ENCODE measurements at places on chromosomes 1 and 21.

DNA sequence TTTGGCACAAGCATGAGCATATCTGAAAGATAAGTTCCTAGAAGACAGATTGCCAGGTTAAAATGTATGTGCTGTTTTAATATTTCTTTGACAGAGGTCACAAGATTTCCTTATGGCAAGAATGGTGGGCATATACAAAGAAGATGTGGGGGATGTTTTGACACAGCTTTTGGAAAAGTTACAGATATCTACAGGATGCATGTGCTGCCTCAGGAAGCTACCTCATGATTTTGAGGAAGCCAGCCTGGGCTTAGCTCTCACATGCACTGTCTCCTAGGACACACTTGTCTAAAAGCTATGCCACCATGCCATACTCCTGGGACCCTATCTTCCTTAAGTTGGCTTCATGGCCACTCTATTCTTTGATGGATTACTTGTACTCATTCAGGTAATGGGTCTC is 99.9 kb downstream of the C1orf94 start:
- no peak for DNase-seq

DNA sequence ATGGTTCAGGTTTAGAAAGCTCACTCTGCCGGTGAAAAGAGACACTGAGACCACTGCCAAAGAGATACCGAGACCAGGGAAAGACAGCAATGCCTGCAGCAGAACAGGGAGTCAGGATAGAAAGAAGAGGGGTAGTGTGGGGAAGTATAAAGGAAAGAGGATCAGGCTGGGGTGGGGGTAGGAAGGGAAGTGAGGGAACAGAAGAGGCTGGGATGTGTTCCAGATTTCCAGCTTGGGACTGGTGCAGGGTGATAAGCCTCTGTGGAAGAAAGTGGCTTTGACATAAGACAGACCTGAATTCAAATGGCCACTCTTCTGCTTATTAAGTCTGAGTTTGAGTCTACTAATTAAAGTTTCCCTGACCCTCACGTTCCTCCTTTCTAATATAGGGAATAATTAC is 105.9 kb downstream of the PIK3R3 start:
- no peak for DNase-seq

DNA sequence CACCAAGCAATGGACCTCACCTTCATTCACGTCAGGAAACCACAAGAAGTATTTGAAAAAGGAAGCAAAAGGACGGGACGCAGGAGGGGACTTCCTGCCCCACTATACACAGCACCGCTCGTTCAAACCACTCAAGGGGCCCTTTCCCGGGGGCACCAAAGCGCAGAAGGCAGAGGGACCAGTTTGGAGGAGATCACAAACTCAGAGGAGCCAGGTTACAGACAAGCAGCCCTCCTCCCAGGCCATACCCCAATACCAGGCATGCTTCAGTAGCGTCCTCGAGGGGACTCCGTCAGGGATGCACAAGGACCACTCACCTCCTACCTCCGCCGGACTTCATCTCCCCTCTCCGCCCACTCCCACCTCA is 685 bp downstream of the CRTC2 start:
- DNase-seq, result peak; percentile 48

GRCh38 chr1:223859058-223859457 is 13.3 kb upstream of the TP53BP2 start:
- DNase-seq, result no peak

DNA sequence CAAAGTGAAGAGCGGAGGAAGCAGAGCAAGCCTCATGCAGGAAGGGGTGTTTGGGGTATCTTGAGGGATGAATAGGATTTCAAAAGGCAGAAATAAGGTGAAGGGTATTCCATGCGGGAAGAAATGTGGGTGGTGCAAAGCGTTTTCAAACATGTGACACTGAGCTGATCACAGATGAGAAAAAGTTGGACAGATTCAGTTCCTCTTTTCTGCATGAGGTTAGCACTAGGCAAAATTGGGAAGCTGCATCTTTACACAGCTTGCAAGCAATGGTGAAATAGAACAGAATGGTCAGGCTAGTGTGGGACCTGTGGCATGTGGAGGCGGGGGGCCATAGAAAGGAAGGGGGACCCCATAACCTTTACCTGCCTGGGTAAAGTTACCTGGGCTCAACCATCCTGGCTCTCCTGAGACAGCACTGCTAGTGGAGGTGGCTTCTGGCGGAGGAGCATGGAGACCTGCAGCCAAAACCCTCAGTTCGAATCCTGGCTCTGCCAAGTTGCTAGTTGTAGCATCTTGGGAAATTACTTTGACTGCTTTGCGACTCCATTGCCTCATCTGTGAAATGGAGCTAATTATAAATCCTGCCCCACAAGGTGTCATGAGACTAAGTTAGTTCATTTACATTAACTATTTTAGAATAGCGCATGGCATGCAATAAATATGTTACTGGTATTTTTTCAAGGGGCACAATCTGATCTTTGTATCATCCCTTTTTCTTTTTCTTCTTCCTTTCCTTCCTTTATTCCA is 16.4 kb downstream of the KCNA10 start:
- no peak for DNase-seq

- peak; percentile 35 for DNase-seq
Observed at GRCh38 chr1:225425201-225425786, 2.5 kb downstream of the LBR start.

GRCh38 chr21:15437883-15438282 is 291.9 kb upstream of the USP25 start:
- DNase-seq, result no peak

DNA sequence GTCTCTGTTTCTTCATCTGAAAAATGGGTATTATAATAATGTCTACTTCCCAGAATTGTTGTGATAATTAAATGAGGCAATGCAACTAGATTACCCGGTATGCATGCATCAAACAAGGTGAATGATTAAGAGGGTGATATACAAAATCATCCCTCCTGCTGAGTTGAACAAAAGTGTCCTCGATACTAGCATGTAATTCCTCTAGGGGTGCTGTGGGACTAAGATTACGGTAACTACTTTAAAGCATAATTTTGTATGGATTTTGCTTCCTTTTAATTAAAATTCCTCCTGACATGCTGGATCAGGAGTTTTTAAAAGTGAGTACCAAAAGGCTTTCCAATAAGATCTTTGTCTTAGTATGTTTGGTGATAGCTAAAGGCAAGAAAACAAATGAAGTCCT is 98.7 kb upstream of the PRMT6 start:
- no peak for DNase-seq

GRCh38 chr1:55640708-55641473 is 425.7 kb upstream of the USP24 start:
- peak; percentile 86 for DNase-seq

DNA sequence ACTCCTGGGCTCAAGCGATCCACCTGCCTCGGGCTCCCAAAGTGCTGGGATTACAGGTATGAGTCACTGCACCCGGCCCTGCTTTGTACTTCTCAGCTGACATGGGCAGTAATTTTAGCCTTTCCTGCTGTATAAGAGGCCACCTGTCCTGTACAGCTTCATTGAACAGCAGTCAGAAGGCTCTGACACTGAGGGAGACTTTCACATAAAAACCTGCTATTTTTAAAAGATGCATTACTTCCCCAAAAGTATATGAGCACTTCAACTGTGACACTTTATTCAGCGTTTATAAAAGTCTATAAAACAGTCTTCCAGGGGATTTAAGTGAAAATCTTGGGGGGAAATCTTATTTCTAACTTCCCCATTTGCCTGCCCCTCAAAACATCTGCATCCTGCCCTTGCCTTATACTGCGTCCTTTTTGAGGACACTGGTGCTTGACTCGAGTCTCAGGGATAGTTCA is 17.6 kb downstream of the RNU5D-1 start:
- DNase-seq, result no peak

DNA sequence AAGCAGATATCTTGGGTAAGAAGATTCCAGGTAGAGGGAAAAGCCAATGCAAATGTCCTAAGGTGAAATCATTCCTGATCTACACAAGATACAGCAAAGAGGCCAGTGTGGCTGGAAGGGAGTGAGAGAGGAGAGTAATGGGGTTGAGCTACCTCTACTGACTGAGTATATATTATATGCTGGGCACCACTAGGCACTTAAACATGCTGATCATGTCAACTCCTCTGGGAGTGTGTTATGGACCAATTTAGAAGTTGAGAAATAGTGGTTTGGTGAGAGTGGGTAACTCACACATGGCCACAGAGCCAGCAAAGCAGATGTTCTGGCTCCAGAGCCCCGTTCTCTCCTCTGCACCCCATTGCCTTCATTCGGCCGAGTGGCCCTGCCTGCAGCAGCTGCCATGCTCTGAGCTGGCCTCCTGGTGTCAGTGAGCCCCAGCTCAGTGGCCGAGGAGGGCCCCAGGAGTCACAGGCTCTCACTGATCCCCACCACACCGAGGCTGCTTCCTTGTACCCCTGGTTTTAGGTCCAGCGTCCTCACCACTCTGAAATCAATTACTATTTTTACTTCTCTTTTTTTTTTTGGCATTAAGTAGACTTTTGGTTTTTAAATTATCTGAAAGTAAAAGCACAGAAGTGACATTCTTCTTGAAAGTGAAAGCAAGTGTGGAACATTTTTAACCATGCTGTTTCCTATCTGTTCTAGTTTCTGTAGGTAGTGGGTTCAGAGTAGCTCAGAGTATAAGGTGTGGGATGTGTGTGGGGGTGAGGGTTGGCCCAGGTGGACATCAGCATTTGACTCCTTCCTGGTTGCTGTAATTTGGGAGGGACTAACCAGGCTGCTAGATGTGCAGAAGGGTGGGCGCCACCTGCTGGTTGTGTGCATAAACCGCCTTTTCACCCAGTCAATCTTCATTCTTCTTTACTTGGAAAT is 45.8 kb upstream of the CRNN start:
- peak; percentile 37 for DNase-seq

DNA sequence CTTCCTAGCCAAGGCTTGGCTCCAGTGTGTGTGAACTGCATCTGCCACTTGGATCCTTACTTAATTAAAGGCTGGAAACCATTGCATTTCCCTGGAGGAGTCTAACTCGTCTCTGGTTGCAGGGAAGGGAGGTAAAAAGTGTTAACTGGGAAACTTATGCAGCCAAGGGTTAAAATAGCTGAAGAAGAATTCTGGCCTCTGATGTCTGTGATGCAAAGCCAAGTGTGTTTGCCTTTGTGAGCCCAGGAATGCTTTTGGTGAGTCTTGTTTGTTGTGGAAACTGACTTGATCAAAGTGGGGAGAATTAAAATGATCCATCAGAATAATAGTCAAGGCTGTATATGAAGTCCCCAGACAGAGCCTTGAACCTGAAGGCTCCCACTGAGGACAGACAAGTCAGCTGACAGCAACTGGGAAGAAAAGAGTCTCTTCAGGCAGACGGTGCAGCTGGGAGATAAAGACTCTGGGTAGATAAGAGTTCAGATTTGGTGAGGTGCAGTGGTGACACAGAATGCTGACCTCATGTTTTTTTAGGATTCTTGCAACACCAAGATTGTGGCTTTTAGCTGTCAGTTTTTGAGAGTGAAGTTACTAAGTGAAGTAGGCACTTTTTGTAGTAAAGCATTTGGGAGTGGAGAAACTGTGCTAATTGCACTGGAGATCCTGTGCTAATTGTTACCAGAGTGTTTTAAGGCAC is 59.5 kb upstream of the WLS start:
- peak; percentile 63 for DNase-seq

DNA sequence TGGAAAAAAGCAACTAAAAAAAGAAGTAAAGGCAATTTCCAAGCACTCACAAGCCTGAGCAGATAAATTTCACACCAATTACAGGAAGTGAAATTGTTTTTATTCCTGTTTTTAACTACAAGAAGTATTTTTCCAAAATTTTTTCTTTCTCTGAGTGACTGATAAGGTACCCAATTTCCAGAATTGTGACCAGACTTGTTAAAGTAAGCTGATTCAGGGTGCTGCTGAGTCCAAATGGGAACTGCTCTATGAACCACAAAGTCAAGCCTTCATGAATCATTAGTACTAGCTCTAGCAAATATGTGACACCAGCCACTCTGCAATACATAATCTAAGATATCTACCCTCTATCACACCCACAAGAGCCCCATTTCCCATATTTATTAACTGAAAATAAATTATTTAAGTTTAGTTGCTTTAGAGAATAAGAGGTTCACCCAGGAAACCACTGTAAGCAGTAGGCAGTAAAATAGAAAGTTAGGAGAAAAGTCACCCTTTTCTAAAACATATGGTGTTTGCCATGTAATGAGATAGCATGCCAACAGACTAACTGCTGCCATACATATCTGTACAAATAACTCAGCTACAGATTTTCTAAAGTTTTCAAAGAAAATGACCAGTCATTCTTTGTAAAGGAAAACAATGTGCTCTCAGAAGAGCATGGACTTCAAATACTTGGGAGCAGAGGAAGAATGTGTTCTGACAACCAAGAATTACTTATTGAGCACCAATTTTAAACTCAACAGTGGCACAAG is 43.1 kb upstream of the TNFSF18 start:
- DNase-seq, result peak; percentile 54

DNA sequence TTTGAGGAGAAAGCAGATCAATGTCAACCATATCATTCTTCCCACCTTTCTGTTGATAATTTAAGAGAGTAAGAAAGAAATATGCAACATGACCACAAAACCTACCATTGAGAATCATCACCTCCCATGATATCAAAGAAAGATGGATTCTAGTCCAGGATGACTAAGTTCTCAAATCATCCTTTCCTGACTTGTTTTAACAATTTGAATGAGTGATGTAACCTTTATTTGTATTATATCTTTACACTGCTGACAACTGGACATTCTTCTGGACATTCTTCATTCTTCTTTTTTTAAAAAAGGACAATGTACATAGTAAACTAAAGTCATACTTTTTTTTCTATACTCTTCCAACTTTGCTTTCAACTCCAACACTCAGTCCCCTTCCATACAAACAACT is 9.5 kb downstream of the PSMB4 start:
- no peak for DNase-seq

DNA sequence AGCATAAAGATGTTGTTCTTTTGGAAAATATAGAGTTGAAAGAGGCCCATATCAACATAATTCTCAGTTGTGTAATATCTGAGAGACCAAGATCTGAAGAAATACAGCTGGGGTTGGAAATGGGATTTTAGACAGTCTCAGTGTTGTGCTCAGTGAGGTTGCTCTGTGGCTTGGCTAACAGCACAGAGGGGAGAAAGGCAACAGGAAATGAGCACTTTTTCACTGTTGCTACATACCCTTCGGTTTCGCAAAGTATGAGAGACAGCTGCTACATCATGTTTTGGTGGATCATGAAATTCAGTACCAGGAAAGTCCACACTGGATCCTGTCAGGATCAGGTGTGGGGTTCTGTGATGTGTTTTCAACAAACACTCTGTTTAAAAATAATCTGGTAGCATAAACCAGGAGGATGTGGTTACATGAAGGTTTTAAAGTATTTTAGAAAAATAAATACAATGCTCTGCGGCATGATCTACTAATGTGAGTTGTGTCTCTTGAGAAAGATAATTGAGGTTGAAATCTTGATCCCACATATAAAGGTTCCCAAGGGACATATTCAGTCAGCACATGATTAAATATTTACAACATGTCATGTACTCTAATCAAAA is 7.0 kb upstream of the GPR88 start:
- DNase-seq, result peak; percentile 43
